ENCODE measurements at places on chromosomes 3 and 15.

- DNase-seq = no peak
Observed at GRCh38 chr3:115709093-115709492, 85.8 kb downstream of the GAP43 start.

DNA sequence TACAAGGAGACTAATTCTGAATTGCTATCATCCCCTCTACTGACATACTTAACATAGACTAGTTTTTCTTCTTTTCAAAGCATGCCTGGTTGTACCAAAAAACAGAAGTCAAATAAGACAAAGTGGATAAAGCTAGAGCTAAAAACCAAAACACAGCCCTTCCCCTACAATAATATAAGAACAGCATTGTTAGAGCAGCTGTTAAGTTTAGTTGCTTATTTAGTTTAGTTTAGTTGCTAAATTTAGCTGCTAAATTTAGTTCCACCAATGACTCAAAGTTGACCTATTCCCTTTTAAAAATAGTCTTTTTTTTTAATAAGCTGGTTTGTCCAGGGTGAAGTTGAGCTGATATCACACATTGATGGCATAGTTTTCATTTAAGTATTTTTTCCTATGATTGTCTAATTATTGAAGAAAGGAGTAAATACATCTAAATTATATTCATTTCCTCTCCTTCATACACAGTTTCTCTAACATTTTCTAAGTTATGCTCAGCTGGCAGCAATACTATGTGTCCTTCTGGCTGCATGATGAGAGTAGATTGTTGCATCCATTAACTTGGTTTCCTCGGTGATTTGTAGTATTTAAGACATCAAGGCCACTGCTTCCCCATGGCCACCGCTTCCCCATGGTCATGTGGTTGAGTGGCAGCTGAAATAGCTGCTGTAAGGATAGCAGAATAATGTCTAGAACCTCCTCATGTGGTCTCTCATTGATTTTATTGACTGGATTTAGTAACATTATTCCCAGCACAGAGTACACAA lies 718.6 kb upstream of the NECTIN3 start:
- DNase-seq = no peak

DNA sequence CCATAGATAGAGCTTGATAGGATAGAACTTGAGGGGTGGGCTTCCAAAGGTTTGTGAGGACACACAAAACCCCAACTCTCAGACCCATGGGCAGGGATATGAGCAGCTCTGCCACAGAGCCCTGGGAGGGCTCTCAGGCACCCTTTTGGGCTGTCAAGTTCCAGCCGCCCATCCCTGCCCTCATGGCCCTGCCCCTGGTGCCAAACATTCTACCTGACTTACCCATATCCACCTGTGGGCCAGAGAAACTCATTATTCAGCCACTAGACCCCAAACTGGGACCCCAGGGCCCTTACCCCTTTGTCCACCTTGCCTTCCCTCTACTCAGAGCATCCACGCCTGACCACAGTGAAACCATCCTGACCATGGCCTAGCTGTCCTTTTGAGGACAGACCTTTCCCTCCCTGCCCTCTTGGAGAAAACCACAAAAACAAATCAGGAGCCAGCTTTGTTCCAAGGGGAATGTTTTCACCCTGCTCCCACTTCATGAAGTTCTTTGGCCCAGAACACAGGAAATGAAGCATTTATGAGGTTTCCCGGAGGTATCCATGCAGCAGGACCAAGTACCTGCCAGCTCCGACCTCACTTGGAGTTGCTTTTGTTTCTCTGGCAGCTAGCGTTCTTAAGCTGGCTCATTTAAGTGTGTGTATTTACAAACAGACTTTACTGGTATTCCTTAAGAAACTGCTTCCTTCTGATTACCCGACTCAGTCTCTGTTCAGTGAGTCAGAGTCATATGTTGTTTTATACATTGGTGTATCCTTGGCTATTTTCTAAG lies 34.2 kb upstream of the GALNT15 start:
- DNase-seq = no peak

DNA sequence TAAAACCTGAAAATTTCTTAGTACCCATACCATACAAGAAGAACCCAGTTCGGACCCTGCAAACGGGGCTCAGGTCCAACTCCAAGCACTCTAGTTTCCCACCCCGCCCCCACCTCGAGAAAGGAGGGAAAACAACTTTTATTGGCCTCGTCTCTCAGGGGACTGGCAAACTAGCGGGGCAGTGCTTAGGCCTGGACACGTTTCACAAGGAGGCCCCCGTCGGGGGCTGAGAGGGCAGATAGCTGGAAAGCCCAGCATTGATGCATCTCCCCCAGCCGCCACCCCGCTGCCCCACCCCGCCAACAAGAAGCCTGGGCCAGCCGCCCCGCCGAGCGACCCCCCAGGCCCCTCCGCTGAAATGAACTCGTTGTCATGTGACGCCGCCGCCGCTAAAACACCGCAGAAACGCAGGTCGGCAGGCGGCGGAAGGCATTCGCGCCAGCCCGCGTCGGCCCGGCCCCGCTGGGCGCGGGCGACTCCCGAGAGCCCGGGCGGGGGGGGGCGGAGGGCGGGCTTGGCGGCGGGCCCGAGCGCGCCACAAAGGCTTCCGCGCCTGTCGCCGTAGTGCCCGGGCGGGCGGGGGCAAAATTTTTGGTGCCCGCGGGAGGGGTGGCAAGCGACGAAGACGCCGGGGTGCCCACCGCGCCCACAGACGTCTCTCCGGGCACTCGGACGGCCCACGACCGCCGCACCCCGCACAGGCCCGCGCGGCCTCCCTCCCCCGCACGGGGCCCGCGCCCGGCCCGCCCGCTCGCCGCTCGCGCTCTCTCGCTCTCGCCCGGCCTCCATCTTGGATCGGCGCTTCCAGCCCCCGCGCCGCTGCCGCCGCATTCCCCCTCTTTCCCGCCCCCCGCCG lies 634 bp downstream of the STAG1 start:
- peak; percentile 63 for DNase-seq

DNA sequence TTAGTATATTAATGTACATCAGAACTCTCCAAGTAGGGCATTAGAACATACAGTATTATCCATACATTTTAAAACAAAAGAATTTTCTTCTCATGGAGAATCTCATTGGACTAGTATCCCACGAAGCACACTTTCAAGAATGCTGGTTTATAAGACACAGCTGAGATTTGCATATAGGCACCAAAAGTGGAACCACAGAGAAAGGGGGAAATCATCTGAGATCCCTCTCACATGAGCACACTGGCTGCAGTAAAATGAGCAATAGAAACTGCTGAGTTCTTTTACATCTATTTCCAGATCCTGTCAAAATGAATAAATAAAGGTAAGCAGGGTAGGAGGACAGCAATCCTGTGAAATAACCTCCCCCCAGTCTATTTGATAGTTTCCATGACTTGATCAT lies 665.3 kb downstream of the FHIT start:
- no peak for DNase-seq

DNA sequence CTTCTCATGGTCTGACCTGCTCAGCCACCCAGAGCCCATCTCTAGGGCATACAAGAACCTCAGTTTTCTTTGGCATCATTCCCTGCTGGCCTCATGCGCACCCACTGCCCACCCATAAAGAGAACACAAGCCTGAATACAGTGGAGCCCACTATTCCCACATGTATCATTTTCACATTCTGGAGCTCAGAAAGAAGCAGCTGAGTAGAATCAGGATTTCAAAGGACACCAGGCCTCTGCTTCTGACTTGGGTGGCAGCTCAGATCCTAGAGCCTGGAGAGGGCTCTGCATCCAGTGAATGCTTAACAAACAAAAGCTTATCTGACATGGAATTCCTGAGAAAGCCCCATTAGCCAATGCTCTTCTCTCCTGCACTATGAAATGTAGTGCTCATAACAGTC lies 34.7 kb downstream of the RBP2 start:
- no peak for DNase-seq

DNA sequence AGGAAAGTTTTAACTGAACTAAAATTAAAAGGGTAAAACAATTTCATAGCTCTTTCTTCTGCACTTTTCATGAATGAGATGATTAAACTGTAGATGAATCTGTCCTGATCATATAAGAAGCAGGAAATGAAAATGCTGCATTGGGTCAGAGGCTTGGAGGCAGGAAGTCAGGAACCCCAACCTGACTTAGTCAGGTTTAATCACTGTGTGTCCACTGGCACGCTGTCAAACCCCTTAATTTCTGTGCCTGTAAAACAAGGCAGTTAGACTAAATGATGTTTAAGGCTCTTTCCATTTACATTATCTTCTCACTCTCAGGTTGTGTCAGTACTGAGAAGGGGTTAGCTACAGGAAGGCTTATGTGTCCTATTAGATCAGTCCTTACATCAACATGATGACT lies 193.3 kb upstream of the TTC14 start:
- no peak for DNase-seq

DNA sequence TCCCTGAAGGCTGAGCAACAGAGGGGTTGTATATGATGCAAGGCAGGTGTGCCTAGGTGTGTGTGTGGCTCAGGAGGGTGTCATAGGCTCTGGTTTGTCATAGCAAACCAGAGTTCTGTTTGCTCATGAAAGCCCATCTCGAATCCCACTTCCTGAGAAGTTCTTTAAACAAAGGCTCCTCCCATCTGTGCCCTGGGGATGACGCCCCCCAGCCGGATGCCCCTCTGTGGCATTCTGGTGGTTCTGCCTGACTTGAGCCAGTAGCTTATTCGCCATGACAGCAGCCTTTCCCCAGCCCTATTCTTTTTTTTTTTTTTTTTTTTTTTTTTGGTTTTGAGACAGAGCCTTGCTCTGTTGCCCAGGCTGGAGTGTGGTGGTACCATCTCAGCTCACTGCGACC lies 45.4 kb downstream of the PDIA5 start:
- no peak for DNase-seq

DNA sequence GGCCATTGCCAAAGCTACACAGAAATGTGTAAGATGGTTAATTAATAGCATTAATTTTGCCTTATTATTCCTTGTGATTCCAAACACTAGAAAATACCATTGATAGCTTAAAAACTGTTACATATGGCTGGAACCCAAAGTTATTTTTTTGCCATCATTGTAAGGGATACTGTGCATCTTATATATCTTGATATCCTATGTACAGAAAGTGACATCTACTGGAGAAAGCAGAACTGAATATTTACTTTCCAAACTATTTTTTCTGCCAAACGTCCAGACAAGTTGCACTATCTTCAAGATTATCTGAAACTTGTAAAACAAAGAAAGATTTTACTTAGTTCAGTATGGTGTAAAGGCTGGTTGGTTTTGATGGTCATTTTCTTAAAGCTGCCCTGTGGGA lies 33.3 kb upstream of the MEIS2 start:
- no peak for DNase-seq

GRCh38 chr3:64133272-64133671 lies 92.0 kb downstream of the PRICKLE2 start:
- DNase-seq = no peak

DNA sequence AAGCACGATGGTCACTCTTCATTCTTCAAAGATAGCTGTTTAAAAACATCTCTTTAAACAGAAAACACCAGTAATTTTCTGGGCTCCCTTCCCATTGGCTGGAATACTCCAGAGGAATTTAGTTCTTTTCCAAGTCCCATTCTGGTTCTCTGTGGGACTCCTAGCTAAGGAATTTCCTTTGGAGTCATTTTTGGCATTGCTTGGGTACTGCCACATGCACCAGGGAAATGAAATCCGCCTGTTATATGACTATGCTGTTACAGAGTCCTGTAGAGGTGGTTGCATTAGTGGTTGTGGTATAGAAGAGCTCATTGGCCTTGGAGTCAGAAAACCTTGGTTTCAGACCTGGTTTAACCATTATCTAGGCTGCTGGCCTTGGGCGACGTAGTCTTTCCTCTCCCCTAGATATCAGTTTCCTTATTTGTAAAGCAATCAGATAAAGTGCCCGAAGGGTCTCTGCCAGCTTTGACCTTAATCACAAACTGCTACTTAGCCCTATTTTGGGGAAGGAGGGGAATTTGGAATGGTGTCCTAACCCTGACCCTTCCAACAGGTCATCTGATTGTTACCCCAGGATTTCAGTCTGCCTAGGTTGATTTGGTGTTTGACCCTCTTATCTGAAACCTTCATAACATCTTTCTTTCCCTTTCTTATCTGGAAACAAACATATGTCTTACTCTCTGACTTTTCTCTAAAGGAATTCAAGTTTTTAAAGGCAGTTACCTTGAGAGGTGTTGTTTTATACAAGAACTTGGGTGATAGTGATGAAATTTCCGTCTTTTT lies 13.4 kb downstream of the RTP1 start:
- no peak for DNase-seq
